ENCODE measurements at places on chromosomes 7 and 10.

GRCh38 chr10:13271552-13272163 lies 28.2 kb downstream of the PHYH start:
- DNase-seq, result peak; percentile 45

DNA sequence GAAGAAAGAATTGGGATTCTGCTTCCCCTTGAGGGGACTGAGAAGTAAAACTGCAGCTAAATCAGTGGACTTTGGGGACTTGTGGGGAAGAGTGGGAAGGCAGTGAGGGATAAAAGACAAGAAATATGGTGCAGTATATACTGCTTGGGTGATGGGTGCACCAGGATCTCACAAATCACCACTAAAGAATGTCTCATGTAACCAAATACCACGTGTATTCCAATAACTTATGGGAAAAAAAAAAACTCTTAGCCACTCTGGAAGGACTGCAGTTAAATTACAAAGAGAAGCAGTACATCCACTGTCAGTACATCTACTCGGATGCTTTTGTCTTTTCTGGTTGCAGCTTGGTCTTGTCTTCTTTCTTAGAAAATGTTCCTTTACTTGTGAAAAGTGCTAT lies 27.4 kb upstream of the GOT1 start:
- no peak for DNase-seq

GRCh38 chr10:128958834-128959690 lies 508.0 kb upstream of the MGMT start:
- DNase-seq, result no peak

DNA sequence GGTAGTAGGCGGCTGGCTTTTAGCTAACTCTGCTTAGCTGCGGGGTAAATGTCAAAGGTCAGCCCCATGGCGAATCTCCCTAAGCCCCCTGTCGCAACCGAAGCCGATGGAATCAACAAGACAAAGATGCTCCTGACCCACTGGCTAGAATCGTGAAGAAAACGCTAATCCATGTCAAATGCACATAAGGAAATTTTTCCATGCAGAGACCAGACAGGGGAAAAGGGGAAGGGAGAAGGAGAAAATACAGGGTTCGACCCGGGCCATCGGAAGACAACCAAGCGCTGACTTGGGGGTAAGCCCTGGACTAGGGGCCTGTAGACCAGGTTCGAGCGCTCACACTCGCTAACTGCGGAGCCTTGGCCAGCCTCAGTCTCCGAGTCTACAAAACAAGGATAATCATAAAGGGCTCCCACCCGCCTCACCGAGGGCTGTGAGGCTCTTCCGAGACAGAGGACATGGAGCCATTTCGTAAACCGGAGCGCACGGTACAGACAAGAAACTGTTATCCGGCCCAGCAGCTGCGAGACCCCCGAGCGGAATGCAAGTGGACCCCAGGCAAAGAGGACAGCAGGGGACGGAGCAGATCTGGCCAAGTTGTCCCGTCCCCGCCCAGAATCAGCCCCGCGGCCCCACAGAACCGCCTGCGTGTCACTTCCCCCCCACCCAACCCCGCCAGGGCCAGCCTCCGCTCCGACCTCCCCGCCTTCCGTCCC lies 507 bp downstream of the SAR1A start:
- peak; percentile 21 for DNase-seq
